ENCODE measurements at places on chromosomes 6 and 20.

DNA sequence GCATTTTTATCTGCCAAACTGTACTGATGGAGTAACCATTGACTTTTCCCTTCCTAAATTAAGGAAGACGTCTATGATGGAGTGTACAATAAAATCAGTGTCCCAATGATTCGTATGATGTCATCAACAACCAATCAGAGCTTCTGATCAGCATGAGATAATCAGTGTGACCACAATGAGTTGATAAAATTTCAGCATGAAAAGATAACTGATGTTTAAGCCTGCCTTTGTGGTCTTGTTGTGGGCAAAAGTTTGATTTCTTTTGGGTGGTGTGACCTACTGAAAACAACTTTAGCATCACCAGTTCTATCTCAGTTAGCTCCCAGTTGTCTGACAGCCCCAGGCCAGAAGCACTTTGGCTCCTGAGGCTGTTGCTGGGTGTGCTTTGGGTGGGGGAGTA is 3.3 kb downstream of the PCIF1 start:
- no peak for DNase-seq

DNA sequence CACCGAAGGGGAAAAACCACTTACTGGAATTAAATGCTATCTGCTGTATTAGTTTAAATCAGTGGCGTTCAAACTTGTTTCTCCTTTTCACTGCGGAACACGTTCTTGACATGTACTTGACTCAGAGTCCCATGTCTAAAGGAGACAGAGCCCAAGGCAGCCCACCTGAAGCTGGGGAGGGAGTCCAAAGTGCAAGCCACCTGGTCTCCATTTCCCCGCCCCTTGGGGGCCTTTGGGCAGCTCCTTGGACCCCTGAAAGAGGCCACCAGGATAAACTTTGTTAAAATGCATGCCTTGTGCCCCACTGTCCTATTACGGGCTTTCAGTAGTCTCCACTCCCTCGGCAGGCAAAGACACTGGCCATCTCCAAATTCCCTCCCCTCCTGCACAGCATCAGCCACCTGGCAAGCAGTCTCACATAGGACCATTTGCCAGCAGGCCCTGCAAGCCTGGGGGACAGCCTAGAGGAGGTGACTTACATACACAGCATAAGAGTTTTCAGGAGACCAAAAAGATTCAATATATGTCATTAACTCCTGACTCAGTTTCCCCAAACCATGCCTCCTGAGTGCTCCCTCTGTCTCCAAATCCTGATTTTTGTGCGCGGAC is 6.7 kb downstream of the PCK1 start:
- DNase-seq = no peak

GRCh38 chr6:131348572-131348971 is 213.3 kb downstream of the AKAP7 start:
- DNase-seq = no peak

DNA sequence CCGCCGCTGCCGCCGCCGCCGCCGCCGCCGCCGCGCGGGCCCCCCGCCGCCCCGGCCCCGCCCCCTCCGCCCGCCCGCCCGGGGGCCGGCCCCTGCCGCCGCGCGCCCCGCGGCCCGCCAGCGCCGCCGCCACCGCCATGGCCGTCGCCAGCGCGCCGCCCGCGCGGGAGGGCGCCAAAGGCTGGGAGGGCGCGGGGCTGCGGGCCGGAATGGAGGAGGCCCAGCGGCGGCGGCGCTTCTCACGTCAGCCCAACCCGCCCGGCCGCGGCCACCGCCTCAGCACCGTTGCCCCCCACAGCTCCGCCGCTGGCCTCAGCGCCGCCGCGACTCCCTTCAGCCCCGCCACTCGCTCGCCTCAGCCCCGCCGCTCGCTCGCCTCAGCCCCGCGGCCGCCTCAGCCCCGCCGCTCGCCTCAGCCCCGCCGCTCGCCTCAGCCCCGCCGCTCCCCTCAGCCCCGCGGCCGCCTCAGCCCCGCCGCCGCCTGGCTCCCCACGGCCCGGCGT is 258 bp downstream of the PHF10 start:
- DNase-seq = peak; percentile 85

- DNase-seq = no peak
These were observed 21.7 kb downstream of the CST9L start for GRCh38 chr20:23546435-23547144.

- DNase-seq = no peak
These were observed 33.8 kb upstream of the IER3 start for GRCh38 chr6:30778001-30778635.

DNA sequence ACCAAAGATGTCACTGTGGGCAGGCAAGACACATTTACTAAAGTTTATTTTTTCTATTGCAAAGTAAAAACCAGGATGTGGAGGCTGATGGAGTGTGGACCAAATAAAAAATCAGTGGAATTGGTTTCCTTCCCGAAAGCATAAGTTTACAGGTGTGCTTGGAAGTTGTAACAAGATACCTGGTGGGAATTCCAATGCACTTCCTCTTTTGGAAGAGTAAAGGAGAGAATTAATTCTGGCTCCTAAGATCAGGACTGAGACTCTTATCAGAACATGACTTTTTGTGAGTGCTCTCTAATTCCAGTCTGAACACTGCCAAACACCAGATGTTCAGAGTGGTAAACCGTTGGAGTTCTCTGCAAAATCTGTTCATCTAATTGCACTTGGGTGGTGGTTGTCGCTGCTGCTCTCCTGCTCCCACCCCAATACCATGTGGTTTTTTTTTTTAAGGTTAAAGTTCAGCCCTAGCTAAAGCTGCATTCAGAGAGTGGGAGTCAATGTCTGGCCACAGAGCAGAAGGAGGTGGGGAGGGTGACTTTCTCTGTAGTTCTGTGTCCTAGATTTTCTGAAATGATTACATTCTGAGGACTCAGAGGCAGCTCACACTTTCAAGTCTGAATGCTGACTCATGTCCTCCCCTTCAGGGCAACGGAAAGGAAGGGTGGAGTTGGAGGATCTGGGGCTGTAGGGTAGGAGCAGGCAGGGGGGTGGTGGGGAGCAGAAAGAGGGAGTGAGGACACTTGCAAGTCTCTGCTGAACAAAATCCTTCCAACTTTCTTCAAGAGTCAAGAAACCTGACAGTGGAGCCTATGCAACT is 275.8 kb upstream of the PRDM1 start:
- DNase-seq = no peak

- DNase-seq = no peak
These were observed 4.8 kb downstream of the CCHCR1 start for GRCh38 chr6:31152781-31153180.

GRCh38 chr20:59004493-59004762 is 2.6 kb downstream of the CTSZ start:
- no peak for DNase-seq

DNA sequence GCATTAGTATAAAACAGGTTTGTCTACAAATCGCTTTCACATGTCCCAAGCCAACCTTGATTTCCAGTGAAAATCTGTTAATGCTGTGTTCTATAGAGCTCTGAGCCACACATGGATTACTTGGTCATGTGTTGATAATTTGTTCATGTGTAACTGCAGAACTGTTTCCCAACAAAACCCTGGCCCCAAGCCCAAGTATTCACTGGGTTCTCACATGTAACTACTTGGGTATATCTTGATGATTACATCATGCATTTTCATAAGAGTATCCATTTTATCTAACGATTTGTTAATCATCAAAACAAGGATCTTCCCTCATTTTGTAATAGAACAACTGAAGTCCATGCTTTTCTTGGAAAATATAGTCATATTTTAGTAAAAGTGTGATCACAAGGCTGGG is 657.6 kb downstream of the PRKN start:
- DNase-seq = no peak

GRCh38 chr20:38260378-38261053 is at the start of gene KIAA1755:
Gene KIAA1755 (minus strand): TSS chr20:38260735. CDS start chr20:38260500, 235 bp downstream.
- DNase-seq = no peak

DNA sequence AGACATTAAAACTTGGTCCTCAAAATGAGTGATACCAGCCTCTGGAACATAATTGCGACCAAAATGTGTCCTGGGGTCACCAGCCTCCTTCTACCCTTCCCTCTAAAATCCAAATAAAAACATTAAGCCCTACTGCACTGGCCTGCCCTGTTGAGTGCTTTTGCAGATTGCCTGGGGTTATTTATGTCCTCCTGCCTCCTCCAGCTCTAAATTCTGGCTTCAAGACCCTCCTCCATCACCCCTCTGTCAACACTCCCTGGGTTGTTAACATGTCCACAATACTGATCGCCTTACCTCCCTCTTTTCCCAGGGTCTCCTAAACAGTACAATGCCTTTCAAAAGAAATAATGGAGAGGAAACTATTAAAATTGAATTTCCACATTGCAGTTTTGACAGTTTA is 327.5 kb downstream of the NRN1 start:
- DNase-seq = no peak

GRCh38 chr6:149451376-149452036 is 33.3 kb downstream of the ZC3H12D start:
- no peak for DNase-seq

DNA sequence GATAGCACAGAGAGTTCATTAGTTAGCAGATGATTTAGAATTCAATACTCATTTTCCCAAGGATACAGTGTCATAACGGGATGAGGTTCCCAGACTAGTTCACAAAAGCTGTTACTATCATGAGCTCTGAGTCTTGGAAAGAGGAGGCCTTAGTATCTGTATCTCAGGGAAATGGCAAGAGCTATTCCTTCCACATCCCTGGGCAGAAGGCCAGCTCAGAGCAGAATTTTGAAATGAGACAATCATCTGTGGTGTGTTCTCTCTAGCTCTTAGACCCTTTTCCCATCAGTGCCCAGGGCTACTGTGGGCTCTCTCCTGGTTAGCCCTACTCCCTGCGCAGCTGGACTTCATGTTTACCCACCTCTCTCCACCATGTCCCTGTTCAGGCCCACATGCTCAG is 64.5 kb downstream of the JAG1 start:
- no peak for DNase-seq

- no peak for DNase-seq
These were observed 135.6 kb upstream of the SLC22A23 start for GRCh38 chr6:3592371-3592941.

- DNase-seq = no peak
These were observed 380.3 kb upstream of the JARID2 start for GRCh38 chr6:14865531-14866100.

GRCh38 chr6:136921936-136922684 is at the start of gene SLC35D3:
Gene SLC35D3 (plus strand): TSS chr6:136922301. CDS start chr6:136922429, 128 bp downstream.
- peak; percentile 51 for DNase-seq

DNA sequence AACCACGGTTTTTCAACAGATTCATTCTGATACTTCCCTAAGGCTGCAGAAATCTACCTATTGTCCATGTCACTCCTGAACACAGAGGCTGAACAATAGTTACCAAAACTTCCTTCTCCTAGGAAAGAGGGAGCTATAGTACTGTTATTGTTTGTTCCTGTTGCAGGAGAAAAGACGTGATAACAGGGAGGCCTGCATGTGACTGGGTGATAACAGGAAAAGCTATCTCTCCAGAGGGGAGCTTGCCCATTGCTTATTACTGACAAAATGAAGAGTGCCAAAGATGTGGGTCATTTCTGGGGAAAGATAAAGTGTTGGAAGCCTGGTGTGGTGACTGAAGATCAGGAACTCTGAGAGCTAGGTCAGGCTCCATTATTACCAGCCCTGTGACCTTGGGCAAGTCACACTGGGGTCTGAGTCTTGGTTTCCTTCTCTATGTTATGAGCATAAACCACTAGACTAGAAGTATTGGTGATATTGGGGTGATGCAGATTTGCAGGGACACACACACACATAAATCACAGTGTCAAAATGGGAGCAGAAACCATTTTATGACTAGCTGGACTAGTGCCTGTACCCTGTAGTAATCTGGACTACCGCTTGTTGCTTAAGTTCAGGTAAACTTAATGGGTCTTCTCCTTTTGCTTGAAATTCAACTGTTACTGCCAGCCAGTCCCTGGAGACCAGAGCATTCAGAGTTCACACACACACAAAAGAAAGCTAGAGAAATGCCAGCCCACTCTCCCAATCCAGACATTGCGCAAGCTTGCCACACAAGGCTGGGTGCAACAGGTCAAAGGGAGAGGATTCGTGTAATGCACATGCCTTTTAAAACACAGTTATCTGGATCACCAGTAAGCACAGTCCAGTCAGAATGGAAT is 136.0 kb upstream of the CNR1 start:
- no peak for DNase-seq

DNA sequence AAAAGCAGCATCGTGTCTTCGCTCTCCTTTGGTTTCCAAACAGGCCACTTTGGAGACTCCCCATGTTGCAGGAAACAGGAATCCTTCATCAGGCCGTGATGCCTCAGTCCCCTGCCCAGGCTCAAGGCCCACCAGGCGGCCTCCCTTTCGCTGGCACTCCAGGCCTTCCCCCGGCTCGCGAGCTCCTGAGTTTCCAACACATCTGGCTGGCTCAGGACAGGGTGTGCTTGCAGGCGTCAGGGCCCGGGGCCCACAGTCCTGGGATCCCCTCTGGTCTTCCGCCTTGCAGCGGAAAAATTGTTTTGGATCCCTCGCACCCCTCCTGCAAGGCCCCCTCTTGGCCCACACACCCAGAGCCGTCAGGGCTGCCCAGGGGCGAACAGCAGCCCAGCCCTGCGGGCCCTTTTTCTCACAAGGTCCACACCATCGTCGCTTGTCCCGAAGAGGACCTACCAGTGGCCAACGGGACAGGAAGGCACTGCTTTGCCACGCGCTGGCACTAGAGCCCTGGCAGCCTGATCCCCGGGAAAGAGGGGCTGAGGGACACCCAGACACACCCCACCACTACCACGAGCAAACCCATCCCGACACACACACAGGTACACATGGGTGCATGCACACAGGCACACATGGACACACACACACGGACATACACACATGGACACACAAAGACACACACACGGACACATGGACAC is 1930.9 kb upstream of the DEFB115 start:
- no peak for DNase-seq

GRCh38 chr6:116933485-116933884 is 56.4 kb downstream of the RFX6 start:
- no peak for DNase-seq

DNA sequence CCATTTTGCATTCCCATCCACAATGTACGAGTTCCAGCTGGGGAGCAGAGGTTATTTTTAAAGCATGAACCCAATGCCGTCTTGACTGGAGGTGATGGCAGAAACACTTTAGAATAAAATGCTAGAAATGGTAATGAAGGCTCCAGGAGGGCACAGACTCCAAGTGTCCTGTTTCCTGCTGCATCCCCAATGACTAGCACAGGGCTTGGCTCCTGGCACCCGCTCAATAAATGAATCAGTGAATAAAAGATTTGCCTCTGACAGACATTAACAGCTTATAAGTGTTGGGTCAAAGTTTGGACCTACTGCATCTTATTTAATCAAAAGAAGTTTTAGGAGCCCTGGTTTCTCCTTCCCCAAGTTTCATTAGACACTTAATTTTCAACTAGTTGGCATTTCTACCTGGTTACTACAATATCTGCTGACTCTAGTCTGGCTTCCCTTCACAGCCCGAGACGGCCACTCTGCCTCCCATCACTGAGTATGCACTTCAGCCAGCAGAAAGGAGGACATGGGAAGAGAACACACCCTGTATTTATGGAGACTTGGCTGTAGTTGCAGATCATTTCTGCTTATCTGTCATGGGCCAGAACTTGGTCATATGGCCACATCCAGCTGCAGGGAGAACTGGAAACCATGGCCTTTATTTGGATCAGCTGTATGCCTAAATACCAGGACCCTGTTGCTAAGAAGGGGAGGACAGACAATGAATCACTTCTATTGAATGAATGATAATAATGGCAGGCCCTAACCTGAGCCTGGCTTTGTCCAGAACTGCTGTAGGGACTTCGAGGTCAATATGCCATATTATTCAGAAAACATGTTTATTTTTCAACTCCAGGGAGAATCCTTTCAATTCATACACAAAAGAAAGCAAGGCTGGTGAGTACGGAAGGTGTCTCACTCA is 63.1 kb downstream of the TTI1 start:
- no peak for DNase-seq

- no peak for DNase-seq
These were observed 193.7 kb downstream of the GJA10 start for GRCh38 chr6:90088009-90088408.

Data from NCI-H1092 treated with DMSO at 0.1 percent for 48 hours (cell line).